ENCODE measurements at places on chromosomes 16 and 17. TPM values are rescaled to one million over a fixed set of nuclear protein-coding genes. Genes with fewer than 3 reads are reported as not detected.

The CLDN7 gene
- total RNA-seq, result 117 TPM

- H3K36me3 ChIP-seq, result no peaks in the 10 kb centered on the region
- H3K27me3 ChIP-seq, result no peaks in the 10 kb centered on the region
- no peak overlapping the region for H3K4me3 ChIP-seq
- peak; percentile 80 for DNase-seq
- H3K4me1 ChIP-seq, result peaks cover 3% of the 10 kb centered on the region
Measured at GRCh38 chr16:85717393-85718152, 28.8 kb upstream of the GINS2 start.

DNA sequence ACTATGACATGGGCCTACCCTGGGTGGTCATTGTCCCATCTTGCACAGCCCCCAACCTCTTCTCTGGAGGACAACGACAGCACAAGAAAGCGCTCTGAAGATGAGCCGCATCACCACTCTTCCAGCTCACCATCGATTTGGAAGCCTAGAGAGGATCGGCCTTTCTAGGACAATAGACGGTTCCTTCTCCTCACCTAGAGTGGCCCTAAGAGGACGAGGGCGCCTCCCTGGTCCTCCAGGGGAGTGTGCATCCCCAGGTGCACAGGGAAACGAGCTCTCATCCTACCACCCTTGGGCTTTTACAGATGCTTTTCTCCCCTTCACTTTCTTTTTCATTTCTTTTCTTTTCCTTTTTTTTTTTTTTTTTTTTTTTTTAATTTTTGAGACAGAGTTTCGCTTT lies 20.3 kb upstream of the SLC52A1 start:
- H3K36me3 ChIP-seq, result no peaks in the 10 kb centered on the region
- H3K4me1 ChIP-seq, result no peaks in the 10 kb centered on the region
- H3K4me3 ChIP-seq, result no peak overlapping the region
- no peaks in the 10 kb centered on the region for H3K27me3 ChIP-seq
- no peak for DNase-seq
- H3K27ac ChIP-seq, result no peak overlapping the region

GRCh38 chr17:6752068-6752909 lies 3.6 kb upstream of the XAF1 start:
- H3K27ac ChIP-seq, result peak overlapping the region; percentile 83
- H3K36me3 ChIP-seq, result no peaks in the 10 kb centered on the region
- H3K4me1 ChIP-seq, result peaks cover 39% of the 10 kb centered on the region
- no peaks in the 10 kb centered on the region for H3K27me3 ChIP-seq
- DNase-seq, result no peak

The CHST4 gene
- 0.38 TPM for total RNA-seq

DNA sequence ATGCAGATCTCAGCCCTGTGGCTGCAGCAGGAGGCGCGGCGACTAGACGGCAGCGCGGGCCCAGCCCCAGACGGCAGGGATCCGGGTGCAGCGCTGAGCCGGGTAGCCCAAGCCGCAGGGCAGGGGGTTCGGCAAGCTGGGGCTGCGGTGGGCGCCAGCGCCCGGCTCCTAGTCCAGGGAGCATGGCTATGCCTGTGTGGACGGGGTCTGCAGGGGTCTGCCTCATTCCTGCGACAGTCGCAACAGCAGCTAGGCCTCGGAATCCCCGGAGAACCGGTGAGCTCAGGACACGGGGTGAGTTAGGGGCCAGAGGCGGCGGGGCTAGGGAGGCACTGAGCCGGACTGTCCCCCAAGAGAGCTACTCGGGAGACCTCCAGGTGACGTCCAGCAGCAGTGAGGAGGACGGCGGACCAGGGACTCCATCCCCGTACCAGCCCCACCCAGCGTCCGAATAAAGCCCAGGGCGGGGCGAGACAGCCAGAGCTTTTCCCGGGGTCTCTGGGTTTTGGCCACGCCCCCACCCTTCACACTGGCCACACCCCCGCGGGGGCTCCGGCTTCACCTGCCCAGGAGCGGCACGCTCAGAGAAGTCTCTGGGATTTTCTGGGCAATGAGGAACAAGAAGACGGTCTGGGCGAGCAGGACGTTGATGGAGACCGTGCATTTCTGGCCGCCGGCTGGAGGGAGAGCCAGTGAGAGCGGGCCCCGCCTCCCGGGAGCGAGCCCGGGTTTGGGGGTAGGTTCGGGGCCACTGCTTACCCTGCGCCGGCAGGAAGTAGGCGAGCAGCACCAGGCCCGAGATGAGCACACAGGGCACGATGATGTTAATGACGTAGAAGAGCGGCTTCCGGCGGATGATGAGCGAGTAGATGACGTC lies 1.1 kb downstream of the C17orf107 start:
- peak; percentile 75 for DNase-seq
- H3K27me3 ChIP-seq, result peaks cover 6% of the 10 kb centered on the region
- H3K4me3 ChIP-seq, result peak overlapping the region; percentile 53
- H3K36me3 ChIP-seq, result peaks cover 18% of the 10 kb centered on the region
- H3K4me1 ChIP-seq, result peaks cover 9% of the 10 kb centered on the region

The FAM20A gene
- total RNA-seq, result 43.3 TPM

The PALB2 gene
- 11.7 TPM for total RNA-seq

DNA sequence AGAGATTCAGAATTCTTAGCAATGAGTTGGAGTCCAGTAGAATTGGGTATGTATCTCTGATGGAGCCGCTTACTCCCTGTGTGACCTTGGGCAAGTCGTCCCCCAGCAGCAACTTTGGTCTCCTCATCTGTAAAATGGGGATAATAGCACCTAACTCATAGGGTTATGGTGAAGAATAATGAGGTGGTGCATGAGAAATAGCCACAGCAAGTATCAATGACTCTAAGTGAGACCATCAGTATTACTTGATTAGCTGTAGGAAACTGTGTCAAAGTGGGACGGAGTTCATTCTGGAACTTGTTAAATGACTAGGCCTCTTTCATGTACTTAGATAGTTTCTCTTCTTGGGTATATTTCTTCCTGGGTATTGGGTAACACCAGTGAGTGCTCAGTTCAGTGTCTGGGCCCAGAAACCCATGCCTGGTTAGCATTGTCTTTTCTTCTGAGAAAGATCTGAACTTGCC lies 6.4 kb downstream of the PRKCB start:
- H3K4me1 ChIP-seq, result no peaks in the 10 kb centered on the region
- no peak overlapping the region for H3K27ac ChIP-seq
- H3K27me3 ChIP-seq, result no peaks in the 10 kb centered on the region
- no peak for DNase-seq
- no peak overlapping the region for H3K4me3 ChIP-seq

The ARHGAP44 gene
- 41.2 TPM for total RNA-seq

All from upper lobe of right lung (tissue), 1 donor.